ENCODE measurements at places on chromosomes 6 and 20.

GRCh38 chr20:47720636-47721427 lies 64.4 kb downstream of the SULF2 start:
- no peak for DNase-seq

DNA sequence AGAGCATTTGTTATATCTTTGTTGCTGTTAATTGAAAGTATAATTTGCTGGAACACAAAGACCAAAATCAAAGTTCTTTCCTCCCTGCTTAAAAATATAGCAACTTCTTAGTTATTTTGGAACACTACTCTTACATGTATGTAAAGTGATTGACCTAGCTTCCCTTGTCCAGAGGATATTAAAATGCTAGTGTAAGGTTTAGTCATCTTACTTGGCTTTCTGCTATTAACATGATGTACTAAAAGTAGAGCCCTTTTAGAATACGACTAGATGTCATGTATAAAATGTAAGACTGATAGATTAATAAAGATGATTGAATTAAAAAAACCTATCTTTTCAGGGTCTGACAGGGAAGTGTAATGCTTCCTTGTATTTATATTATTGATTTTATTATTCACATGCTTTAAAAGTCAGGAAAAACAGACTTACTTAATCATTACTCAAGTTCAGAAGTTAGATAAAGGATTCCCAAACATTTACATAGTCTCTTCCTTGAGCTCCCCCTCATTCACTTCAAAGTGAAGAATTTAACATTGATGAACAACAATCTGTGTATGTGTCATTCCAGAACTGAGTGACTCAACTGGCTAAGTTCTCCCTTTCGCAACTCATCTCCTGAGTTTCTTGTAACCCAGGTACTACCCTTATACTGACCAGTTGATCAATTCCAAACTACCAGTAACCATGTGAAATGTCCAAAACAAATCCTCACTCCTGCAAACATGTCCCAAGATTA lies 50.9 kb downstream of the BTBD9 start:
- DNase-seq, result no peak

GRCh38 chr6:34334796-34335416 lies 57.6 kb downstream of the NUDT3 start:
- DNase-seq, result no peak

- DNase-seq, result no peak
These were observed 18.9 kb downstream of the VPS52 start for GRCh38 chr6:33252759-33253158.

DNA sequence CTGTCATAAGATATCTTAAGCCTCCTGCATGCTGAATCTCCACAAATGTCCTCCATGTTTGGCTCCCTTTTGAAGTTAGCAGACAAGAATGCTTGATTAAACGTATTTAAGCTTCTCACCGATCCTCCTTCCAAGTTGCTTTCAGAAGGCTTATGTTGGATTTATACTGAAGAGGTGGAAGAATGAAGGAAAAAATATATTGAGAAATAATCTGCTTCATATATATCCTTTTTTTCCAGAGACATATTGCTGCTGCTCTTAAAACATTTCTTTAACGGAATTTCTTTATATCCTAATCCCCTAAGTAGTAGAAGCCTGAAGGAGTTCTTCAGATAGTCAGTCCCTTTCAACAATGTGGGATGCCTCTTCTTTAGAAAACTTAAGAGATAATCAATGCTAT lies 329.0 kb upstream of the MARCKS start:
- no peak for DNase-seq

DNA sequence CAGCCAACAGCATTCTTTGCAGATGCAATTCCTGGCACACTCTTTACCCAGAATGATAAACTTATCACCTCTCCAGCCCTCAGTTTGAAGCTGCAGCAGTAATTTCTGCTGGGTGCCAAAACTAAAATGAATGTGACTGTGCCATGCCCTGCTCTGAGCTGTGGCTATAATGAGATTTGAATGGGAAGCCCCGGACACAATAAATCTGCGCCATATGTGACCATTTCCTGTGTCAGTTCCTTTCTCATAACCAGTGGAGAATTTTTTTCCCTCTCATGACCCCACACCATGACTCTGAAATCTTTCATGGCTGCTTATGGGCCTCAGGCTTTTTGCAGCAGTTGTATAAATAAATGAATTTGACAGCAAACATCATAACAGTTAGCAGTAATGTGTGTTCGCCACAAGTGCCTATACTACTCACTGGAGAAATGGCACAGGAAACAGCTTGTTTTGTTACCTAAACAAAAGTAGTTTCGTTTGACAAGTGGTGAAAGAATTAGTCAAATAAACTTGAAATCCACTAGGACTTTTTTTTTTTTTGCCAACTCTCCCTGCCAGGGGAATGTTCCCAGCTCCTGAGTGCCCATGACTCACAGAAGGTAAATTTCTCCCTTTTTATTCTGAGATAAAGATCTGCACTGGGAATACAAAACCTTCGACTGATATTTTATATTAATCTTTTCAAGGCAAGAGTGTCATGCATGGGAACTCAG lies 408.4 kb downstream of the PKHD1 start:
- DNase-seq, result no peak

DNA sequence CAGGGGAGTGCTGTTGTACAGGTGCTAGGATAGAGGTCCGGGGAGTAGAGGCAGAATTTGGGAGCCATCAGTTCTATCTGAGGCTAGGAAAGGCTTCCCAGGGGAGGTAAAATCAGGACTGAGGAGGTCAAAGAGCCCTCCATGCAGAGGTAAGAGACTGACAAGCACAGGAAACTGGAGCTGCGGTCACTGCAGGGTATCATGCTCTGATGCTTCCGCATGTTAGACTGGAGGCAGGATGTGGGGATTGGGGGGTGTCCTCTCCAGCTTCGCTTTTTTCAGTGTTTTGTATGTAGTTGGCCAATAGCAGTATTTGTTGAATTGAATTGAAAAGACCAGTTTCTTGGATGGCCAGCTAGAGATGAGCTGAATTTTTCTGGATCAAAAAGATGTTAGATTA lies 87.8 kb downstream of the SLC22A3 start:
- no peak for DNase-seq

GRCh38 chr6:139820210-139820609 lies 445.8 kb upstream of the CITED2 start:
- DNase-seq, result peak; percentile 32

GRCh38 chr20:7703551-7703961 lies 236.7 kb downstream of the HAO1 start:
- DNase-seq, result no peak

DNA sequence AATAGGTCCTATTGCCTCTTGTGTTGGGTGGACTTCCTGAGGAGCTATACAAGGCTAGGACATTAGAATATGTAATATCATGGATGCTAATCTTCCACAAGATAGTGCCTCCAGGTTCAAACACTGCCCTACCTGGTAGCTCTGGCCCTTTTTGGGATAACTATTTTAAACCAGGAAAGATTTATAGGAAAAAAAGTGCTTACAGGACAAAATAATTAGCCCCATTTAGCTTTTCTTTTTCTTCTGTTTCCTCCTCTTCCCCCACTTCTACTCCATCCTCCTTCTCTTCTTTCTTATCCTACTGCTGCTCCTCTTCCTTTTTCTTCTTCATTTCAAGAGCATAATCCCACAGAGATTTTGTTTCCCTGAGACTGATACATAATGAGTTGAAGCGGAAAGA lies 967.4 kb downstream of the PHF3 start:
- no peak for DNase-seq

DNA sequence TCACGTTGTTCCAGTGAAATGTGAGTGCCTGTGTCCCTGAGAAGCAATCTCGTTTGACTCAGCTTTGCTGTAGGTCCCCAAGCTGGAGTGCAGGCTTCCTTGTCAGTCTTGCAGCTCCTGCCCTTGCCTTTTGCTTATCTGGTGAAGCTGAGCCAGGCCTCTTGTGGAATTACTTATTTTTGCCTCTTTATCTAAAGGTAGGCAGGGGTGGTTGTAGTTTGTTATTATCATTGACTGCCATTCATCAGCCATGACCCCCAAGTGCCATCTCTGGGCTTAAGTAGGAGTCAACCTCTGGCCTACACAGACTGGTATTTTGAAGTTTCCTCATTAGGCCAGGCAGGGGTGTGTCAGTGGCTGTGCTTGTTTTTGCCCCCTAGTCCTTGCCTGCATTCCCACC lies 2.1 kb downstream of the TMEM14B start:
- no peak for DNase-seq

DNA sequence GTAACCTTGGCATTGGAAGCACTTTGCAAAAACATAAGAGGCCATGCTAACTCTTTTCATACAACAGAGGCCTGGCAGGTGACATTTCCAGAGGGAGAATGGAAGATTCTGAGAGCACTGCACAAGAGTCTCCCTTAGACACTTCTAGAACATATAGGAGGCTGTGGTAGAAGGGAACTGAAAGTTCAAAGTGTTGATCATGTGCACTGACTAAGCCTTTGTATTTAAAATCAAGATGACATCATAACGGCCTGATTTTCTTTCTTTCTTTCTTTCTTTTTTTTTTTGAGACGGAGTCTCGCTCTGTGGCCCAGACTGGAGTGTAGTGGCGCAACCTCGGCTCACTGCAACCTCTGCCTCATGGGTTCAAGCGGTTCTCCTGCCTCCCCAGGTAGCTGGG lies 26.8 kb upstream of the DNAAF9 start:
- DNase-seq, result no peak

- DNase-seq, result no peak
These were observed 12.3 kb upstream of the HMGN4 start for GRCh38 chr6:26525838-26526237.

DNA sequence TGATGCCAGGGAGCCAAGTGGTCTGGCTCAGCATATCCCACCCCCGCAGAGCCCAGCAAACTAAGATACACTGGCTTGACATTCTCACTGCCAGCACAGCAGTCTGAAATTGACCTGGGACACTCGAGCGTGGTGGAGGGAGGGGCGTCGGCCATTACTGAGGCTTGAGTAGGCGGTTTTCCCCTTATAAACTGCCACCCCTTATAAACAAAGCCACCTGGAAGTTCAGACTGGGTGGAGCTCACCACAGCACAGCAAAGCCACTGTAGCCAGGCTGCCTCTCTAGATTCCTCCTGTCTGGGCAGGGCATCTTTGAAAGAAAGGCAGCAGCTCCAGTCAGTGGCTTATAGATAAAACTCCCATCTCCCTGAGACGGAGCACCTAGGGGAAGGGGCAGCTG lies 19.4 kb downstream of the TINAG start:
- no peak for DNase-seq

DNA sequence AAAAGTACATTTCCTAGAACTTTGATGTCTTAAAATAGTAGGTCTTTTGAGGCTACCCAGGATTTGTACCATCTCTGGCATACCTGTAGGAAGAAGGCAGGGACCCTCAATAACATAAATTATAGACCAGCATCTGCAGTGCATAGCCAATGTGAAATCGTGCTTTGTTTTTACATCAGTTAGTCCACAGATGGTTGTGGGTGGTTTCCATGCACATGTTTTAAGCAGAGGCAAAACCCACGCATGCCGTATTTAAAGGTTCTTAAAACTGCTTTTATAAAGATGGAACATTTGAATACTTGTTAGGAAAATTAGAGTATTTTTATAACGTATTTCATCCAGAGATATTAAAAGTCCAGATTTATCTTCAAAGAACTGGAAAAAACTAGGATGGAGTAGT lies 66.3 kb downstream of the SH3BGRL2 start:
- no peak for DNase-seq

- DNase-seq, result no peak
These were observed 345.4 kb downstream of the CD109 start for GRCh38 chr6:74041420-74041819.

- no peak for DNase-seq
These were observed 143.7 kb downstream of the REV3L start for GRCh38 chr6:111339294-111339693.

GRCh38 chr20:37822141-37822601 lies 80.8 kb upstream of the VSTM2L start:
- DNase-seq, result peak; percentile 43

DNA sequence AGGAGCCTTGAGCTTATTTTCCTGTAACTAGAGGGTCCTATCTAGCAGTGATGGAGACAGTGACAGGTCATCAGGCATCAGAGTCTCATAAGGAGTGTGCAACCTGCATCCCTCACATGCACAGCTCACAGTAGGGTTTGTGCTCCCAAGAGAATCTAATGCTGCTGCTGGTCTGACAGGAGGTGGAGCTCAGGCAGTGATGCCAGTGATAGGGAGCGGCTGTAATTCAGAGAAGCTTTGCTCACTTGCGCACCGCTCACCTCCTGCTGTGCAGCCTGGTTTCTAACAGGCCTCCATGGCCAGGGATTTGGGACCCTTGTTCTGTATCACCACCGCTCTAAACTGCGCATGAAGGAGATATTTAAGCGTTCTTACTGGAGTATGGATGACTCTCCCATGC lies 5.3 kb downstream of the KIF25 start:
- no peak for DNase-seq

DNA sequence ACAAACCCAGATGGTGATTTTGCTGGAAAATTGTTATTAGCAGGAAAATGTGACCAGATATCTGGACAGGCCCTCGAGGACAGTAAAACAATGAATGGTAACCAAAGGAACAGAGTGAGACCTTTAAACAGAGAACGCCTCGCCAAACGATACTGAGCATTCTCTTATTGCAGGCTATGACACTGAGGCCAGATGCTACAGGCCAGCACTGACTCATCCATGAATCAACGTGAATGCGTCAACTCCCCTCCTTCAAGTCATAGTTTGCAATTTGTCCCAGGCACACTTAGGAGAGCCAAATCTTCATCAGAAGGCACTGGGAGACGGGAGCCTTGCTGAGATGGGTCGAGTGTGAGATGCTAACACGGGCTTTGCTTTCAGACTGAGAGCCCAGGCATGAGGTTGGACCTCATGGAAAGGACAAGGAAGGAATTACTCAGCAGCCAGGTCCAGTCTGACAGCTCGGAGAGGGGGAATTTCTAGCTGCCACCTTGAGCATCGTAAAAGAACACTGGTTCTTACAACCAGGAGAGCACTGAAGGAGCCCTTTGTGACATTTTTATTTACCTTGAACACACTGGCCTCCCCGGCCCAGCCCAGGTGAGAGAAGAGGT lies 60.7 kb downstream of the BMP7 start:
- no peak for DNase-seq

All from smooth muscle cell of the brain vasculature (primary cell).